ENCODE measurements at places on chromosomes 12 and 14.

DNA sequence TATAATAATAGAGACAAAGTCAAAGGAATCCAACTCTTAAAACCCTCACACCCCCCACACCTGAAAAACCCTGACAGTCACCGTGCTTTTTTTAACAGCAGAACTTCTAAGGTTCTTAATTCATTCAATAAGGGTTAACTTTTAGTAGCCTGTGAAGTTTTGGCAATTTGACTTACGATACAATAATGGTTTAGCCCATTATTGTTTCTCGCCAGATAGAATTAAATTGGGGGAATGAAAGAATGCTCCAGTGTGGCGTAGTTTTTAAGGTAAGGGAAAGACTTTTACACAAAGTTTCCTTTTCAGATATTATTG, 604 bp upstream of the MAGOHB start:
- no peak for DNase-seq

DNA sequence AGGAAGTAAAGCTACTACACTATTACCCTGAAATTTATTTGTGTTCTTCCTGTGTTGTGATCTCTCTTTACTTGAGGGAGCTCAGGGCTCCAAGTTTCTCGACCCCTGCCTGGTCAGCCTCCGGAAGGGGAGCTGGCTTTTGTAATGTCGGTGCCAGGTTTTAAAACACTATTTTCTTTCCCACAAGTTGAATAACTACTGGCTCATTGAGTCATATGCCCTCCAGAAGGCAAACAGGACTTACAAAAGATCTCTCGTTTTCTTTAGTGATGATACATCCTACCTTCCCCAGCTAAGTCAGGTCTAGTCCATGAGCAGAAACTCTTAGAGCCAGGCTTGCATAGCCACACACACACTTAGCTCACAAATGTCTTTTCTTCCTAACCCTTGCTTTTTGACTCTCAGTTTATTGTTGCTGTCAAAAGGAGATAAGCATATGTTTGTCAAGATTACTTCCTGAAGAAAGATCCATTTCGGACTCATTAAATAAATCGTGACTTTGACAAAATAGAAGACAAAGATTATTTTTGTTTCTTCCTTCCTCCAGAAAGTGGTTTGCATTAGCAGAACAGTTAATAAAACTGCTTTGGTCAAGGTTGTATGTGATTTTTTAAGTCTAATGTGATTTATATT, 209.8 kb upstream of the FLRT2 start:
- no peak for DNase-seq

DNA sequence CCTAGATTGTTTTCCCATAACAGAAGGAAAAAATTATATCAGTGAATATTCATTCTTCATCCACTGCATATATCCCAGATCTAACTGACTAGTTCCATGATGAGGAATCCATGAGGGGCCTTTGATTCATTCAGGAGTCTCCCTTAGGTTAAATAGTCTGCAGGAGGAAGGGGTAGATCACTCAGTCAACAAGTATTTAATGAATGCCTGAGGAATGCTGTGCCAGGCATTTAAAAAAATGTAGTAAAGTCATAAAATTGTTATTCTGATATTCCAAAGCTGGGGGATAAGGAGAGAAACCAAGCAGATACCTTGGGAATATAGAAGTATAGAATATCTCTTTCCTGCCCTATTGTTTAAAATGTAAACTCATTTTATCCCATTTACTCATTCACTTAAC, 216.2 kb upstream of the CAND1 start:
- DNase-seq = no peak

- DNase-seq = peak; percentile 68
Measured at GRCh38 chr14:54337314-54337713, 59.5 kb upstream of the CDKN3 start.

- DNase-seq = no peak
Measured at GRCh38 chr12:26696613-26697092, 136.3 kb downstream of the ITPR2 start.

DNA sequence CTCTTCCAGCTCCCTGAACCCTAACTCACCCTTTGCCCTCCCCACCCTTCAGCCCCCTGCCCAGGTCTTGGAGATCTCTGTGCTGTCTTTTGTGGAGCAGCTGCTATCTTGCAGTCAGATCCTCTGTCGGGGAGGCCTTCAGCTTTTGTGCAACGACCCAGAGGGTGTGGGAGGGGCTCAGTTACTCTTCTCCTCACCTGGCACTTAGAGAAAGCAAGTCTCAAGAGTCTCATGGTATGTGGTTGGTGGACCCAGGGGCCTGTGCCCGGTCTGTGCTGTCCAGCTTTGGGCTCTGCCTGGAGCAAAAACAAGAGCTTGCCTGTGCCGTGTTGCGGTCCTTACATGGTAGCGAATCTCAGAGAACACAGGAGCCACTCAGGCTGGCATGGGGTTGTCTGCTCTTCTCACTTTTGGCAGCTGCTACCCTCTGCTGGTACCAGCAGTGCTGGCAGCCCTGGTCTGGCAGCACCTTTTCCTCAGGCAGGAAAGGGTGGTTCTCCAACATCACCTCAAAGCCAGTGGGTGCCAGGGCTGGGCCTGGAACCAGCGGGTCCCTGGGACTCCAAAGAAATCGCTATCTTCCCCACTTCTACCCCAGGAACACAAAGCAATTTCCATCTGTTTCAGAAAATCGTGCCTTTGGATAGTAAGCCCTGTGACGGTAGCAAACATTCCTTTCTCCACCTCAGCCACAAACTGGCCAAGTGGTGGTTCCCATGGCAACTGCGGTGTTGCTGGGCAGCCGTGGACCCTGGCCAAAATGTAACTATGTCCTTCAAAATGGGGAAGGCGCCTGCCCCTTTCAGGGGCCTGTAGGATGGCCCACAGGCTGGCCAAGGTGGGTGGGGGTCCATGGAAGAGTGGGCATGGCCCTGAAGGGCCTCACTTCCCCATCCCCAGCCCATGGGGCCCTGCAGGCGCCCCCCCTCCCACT, 90.0 kb downstream of the RIN3 start:
- peak; percentile 18 for DNase-seq

DNA sequence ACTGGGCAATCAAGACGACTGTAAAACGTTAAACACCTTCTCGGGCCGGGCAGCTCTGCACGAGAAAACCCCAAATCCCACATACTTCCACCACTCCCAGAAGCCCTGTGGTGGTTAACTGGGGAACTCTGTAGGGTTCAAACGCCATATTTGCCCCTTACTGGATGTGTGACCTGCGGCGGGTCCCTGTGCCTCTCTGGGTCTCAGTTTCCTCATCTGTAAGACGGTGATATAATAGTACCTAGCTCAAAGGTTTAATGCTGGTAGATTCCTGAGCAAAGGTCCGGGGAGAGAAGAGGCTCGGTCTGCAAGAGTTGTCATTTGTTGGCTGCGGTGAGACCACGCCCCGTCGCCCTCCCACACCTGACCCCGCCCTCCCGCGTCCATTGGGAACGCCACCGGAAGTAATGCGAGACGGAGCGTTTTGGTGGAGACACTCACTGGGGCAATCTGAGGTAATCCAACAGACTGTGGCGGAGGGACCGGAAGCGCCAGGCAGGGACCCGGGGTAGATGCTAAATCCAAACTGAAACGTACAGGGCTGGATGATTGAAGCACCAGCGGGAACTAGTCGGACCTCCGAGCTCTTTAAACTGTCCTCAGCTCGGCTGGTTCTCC, 661 bp upstream of the OGFOD2 start:
- DNase-seq = peak; percentile 97

- DNase-seq = no peak
Measured at GRCh38 chr12:116130431-116130830, 147.1 kb downstream of the MED13L start.

GRCh38 chr12:106645465-106646330, 62.9 kb downstream of the RFX4 start:
- DNase-seq = no peak

- DNase-seq = no peak
Measured at GRCh38 chr12:29961231-29961630, 177.5 kb upstream of the TMTC1 start.

DNA sequence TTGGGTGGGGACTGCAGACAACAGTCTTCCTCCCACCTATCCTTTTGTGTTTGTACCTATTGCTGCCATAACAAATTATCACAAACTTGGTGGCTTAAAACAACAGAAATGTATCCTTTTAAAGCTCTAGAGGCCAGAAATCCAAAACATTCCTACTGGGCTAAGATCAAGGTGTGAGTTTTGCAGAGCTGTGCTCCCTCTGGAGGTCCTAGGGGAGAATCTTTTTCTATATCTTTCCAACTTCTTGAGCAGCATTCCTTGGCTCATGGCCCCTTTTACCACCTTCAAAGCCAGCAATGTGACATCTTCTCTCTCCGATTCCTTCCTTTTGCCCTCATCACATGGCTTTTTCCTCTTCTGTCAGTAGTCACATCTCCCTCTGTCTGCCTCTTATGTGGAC, 190.6 kb downstream of the TTC8 start:
- no peak for DNase-seq

GRCh38 chr12:26434299-26435068, 239.1 kb downstream of the SSPN start:
- peak; percentile 93 for DNase-seq

DNA sequence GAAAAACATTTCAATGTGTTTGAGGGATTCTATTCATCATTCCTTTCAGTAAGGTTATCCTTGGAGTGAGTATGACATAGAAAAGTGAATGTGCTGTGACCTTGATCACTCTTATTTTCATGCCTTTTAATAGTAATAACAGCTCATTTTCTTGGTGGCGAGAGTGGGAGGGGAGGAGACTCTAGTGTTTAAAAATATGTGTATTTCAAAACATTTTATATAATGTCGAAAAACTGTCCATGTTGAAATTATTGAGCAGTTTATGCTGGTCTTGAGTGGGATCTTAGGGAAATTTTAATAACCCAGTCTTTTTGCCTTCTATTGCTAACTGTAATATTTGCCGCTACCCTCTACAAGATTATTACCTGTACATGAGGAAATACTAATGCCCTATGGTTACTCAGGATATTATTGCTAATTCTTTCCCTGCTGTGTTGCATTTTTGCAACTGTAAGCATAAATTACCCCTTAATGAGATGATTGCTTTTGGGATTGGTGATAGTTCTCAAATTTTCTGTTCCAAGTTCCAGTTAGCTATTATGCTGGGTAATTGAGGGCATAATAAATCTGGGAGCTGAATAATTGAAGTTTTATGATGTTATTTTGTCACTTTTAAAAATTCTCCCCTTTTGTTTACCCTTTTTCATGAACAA, 21.9 kb downstream of the ATF7IP start:
- no peak for DNase-seq

- DNase-seq = no peak
Measured at GRCh38 chr12:48776956-48777355, 11.9 kb downstream of the ADCY6 start.

DNA sequence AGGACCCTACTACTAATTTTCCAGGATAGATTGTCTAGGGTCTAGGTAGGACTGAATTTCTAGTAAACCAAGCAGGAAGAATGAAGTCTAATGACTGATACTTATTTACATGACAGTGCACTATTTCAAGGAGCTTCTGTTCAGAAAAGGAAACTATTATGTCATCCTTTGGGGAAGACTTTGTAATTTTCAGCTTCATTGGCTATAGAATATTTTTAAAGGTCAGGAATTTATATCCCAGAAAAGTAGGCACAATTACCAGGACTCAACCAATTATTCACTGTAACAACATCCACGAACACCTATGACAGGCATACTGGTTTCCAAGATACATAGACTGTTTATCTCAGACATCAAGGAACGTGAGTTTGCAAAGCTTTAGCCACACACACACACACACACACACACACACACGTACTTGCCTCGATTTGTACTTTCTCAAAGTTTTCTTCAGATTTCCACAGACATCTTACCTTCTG, 23.2 kb downstream of the OR6S1 start:
- DNase-seq = no peak

GRCh38 chr12:25793196-25793595, 165.3 kb upstream of the RASSF8 start:
- DNase-seq = no peak

DNA sequence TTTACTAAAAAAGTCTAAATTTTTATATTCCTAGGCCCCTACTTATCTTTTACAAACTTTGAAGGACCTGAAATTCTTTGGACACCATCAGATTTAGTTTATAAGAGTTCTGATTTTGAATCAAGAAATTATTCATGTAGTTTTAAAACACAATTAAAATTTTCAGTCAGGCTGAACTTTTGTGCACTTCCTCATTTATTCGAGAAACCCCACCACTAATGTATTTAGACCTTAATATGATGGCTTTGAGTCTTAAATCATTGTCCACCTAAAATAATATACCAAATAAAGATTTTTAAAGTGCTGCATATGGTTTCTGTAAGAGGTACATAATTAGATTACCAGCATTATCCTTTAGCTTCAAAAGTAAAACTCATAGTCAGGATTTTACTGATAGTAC, 103.4 kb downstream of the PAWR start:
- no peak for DNase-seq

- DNase-seq = no peak
Measured at GRCh38 chr12:94553130-94553519, 93.5 kb upstream of the CEP83 start.

DNA sequence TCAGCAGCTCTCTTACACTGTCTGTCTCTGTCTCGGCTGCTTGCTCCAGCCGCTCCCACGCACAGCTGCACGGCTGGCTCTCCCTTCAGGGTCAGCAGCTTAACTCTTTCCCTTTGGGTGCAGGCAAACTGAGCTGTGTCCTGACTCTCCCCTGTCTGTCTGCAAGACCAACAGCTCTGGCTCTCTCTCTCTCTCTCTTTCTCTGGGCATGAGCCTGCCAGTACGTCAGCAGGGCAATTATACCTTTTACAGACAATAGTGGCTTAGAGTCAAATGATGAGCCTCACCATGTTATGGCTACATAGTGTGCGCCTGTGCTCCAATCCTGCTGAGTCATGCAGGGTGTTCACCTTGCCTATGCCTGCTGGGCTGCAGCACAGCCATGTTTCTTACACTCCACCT, 120.5 kb upstream of the DDHD1 start:
- no peak for DNase-seq

DNA sequence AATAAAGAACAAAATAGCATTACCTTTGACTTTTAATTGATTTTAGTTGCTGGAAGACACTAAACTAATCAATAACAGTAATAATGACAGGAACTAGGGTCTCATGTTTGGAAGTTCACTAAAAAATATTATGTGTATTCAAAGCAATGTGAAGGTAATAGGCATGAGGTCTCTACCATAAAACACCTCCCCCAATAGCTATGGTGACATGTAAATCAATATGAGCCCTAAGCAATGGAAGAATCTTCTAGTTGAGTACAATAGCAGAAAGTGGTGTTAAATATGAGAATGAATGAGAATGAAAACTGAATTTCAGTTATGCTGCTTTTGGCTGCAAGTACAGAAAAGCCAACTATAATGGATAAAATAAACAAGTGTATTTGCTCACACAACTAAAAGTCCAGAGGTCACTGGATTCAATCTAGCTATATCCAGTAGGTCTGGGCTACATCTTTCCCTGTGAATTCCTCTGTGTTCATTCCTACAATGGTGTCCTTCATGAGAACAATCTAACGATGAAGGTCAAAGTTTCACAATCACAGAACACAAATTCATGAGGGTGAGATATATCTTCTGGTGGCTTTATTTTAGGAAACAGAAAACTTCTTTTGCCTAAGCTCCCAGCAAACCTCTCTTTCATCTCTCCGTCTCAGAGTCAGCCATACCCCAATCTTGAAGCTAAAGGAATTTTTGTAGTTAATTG, 728.0 kb downstream of the FSCB start:
- DNase-seq = no peak

Data from SW480 (cell line).